ENCODE measurements at places on chromosomes 13 and 19.

- DNase-seq: no peak
Measured at GRCh38 chr13:101053301-101054093, 362.8 kb downstream of the NALCN start.

GRCh38 chr13:36163286-36163685, 32.1 kb upstream of the DCLK1 start:
- DNase-seq: no peak

- DNase-seq: no peak
Measured at GRCh38 chr19:32258167-32258566, 87.2 kb upstream of the ZNF507 start.

DNA sequence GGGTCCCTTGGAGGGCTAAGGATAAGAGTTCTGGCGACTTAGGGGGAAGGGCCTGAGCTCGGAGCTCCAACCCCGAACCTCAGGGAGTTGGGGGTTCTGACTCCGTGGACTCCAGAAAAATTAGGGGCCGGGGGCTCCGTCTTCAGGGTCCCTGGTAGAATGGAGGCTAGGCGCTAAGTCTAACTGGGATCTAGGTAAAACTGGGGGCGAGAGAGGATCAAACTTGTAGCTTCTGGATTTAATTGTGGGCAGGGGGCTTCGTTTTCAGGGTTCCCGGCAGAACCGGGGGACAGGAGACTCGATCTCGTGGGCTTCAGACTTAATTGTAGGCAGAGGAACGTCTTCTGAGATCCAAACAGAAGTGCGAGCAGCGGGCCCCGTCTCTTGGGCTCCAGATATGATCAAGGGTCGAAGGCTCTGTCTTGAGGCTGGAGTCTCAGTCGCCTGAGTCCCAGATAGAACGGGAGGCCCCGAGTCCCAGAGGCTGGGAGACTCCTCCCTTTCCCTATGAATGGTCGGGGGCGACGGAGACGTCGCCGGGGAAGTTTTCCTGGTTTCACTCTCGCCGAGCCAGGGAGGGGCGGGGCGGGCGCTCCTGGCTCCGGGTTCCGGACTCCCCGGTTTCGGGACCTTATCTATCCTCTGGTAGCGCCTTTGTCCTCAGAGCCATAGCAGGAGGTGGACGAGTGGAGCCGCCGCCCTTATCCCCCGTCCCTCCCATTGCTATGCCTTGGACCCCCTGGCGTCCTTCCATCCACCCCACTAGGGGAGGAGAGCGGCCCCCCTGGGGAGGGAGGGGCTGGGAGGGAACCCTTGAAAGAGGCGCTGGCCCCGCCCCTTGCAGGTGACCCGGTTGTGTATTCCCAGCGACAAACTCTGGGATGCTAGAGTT, 1.3 kb downstream of the NECTIN2 start:
- no peak for DNase-seq

GRCh38 chr13:31179754-31180153, 18.1 kb upstream of the HSPH1 start:
- no peak for DNase-seq

- DNase-seq: peak; percentile 32
Measured at GRCh38 chr19:34366738-34367623, 2.0 kb downstream of the GPI start.

GRCh38 chr13:49859560-49859959, 67.1 kb upstream of the KPNA3 start:
- no peak for DNase-seq

DNA sequence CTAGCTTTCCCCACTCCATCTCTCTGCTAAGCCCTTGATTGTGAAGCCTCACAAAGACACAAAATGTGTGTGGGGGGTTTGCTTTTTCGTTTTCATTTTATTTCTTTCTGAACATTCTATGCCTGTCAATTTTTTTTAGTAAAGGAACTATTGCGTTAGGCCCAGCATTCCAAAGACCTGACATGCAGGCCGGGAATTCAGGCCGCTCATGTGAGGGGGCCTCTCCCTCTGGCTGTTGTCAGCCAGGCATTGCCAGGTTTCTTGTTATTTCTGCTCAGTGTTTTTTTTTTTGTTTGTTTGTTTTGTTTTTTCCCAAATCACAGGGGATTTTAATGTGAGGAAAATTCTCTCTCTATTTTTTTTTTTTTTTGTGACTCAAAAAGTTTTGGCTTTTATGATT, 10.3 kb upstream of the MEDAG start:
- DNase-seq: no peak

DNA sequence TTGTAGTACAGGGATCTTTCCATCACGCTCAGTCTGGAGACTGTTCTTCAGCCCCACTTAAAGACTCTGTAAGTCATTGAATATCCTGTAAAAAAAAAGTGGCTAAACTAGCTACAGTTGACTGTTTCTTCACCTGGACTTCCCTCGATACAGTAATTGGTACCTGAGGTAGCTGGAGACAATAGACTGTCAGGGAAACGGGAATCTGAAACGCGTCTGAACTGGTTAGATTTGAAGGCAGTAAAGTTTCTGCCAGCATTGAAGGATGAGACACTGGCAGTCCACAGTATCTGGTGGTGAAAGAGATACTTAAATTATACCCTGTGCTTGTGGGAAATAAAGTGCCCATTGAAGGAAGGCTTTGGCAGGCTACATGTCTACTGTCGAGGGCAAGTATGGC, 550.5 kb downstream of the IRS2 start:
- DNase-seq: no peak

GRCh38 chr19:50003810-50004419, 21.3 kb downstream of the VRK3 start:
- DNase-seq: peak; percentile 12

DNA sequence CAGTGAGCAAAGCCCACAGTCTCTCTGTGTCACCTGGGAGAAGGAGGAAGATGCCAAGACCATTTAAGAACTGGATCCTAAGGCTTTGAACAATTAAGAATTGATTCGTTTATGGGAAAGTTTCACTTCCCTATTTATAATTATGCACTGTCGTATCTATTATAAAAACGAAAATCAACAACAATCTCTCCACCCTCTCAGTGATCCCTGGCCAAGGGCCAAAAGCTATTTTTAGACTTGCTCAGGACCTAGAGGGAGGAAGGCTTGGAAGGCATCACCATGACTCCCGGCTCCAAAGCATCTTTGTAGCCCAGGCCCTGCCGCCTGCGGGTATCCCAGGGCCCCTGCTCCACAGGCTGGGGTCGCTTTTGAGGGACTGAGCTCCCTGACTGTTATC, 1.3 kb downstream of the RHPN2 start:
- DNase-seq: no peak

- DNase-seq: peak; percentile 54
Measured at GRCh38 chr19:46784262-46785053, 3.9 kb downstream of the SLC1A5 start.

- no peak for DNase-seq
Measured at GRCh38 chr13:106381091-106381490, 154.4 kb downstream of the EFNB2 start.

DNA sequence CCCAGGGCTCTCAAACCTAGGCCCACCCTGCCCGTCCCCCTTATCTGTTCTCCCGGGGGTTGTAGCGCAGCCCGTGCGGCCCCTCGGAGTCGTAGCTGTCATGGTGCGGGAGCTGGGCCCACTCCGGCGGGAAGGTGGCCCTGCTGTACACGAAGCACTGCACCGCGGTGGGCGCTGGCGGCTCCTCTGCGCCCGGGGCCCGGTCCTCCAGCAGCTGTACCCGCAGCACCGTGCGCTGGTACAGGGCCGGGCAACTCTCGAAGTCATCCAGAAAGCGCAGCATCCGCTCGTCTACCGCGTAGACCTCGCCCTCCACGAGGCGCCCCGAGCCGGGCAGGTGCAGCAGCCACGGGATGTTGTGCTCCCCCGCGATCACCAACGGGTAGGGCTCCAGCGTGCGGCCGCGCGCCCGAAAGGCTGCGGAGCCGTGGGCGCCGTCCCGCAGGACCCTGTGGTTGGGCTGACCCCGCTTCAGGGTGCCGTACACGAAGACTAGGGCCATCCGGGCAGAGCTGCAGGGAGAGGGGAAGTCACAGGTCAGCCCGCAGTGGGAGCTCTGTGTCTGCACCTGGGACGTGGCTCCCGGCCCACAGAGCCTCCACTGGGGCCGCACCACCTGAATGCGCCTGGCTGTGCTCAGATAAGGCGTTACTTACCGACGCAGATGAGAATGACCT, 56.4 kb downstream of the GGACT start:
- no peak for DNase-seq

DNA sequence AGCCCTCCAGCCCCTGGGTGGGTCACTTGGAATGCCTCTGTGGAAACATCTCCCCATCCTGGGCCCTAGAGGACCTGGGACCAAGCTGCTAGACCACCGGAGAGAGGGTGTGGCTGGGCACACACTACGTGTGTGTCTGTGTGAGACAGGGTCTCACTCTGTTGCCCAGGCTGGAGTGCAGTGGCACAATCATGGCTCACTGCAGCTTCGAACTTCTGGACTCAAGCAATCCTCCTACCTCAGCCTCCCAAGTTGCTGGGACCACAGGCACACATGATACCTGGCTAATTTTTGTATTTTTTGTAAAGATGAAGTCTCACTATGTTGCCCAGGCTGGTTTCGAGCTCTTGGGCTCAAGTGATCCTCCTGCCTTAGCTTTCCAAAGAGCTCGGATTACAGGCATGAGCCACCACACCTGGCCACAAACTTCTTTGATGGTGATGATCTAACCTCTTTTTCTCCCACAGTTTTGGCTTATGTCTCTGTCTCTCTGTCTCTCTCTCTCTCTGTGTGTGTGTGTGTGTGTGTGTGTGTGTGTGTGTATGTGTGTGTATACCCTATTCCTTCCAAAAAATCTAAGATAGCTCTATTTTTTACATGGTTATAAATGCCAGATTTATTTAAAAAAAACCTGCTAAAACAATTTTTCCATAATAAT, 32.1 kb upstream of the SLC7A9 start:
- no peak for DNase-seq

DNA sequence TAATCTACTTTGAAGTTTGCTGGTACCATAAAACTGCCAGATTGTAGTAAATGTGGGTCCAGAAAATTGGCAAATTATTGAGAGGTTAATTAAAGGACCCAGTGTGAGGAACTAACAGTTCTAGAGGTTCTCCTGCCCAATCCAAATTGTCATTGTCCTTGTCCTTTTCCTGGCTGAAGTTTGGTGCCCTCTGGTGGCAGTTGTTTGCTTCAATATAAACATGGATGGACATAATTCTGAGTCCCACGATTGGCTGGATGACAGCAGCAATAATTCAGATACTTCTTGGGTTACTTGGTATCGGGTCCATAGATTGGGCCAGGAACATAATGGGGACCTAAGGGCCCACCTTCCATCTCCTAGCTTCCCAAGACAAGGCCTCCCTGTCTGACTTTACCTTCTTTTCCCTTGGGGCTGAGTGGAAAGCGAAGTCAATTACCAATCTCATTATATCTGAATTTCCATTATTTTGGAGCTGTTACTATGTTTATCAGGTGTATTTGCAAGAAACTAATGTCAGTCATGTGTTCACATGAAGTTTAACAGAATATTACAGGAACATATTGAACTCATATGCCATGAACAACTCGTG, 33.8 kb upstream of the GARRE1 start:
- peak; percentile 69 for DNase-seq

DNA sequence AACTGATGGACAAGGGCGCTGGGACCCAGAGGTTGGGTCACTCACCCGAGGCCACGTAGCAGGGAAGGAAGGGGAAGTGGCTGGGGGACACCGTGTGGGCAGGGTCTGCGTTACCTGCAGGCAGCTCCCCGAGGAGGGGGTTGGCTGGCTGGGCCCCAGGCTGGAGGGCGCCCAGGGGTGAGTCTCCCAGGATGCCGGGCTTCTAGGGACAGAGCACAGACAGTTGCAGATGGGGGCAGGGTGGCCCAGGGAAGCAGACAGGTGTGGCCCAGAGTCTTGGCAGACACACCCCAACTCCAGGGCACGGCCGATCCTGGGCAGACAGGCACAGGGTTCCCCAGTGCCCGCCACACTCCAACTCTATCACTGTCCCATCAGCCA, 5.6 kb upstream of the FDX2 start:
- no peak for DNase-seq

GRCh38 chr13:64293923-64294322, 2878.3 kb upstream of the PCDH20 start:
- no peak for DNase-seq

- peak; percentile 79 for DNase-seq
Measured at GRCh38 chr19:16066611-16067104, 9.6 kb upstream of the TPM4 start.
